ENCODE measurements at places on chromosomes 2 and 18.
A peak's percentile ranks its signal among the peaks of the same experiment; 100 is the strongest.

DNA sequence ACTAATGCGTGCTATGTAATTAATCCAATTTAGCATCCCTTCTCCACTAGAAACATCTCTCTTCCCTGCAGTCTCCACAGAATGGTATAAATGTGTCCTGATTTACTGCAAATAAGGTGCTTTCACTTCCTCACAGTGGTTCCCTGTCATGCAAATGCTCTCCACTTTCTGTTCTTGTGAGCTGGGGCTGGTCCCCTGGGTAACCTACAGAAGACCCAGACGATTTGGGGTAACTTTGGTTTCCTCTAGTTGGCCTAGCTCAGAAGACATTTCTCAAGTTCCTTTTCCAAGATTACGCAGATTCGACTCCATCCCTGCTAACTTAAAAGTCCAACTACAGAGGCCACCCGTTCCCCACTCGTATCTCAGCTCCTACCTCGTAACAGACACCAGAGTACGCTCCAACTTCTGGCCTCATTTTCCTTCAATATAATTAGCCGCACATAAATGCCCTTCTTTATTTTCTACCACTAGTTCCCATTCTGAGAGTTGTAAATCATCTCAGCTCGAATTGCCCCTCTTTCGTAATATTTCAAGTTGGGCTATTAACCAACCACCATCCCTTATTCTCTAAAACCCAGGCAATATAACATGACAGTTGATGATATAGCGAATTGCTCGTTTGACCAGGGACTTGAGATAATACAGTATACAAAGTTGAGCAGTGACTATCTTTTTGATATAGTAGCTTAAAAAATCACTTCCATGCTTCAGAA is 28.8 kb upstream of the NEDD4L start:
- no peak for DNase-seq

- DNase-seq: no peak
These were observed 36.8 kb downstream of the COX7A2L start for GRCh38 chr2:42324244-42324643.

DNA sequence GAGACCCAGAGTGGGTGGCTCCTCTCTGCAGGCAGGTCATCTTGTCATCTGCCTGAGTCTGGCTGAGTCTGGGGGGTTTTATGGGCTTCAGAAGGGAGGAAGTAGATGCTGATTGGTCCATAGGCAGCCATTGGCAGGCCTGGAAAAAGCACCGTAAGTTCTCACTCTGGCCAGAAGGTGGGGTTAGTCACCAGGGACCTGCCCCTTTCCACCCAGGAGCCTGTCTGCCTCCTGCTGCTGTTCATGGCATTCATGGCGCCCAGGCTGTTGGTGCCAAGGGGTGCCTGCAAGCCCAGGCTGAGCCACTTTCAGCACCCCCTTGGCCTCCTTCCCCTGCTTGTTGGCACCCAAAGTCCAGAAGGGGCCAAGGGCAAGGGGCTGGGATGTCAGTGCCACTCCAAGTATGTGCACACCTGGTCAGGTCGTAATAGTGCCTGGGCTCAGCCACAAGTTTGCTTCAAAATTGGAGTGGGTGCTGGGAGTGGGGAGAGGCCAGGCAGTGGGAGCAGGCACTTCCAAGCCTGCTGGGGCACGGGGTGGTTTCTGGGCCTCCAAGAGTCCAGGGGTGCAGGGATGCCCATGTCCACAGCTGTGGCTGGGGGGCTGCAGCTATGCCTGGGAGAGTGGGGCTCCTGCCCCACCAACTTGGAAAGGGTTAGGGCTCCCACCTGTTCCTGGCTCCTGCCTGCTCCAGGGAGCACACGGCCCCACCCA is 178.1 kb downstream of the FAM210A start:
- DNase-seq: no peak

- DNase-seq: no peak
These were observed 204.2 kb upstream of the CELF4 start for GRCh38 chr18:37769826-37770225.

DNA sequence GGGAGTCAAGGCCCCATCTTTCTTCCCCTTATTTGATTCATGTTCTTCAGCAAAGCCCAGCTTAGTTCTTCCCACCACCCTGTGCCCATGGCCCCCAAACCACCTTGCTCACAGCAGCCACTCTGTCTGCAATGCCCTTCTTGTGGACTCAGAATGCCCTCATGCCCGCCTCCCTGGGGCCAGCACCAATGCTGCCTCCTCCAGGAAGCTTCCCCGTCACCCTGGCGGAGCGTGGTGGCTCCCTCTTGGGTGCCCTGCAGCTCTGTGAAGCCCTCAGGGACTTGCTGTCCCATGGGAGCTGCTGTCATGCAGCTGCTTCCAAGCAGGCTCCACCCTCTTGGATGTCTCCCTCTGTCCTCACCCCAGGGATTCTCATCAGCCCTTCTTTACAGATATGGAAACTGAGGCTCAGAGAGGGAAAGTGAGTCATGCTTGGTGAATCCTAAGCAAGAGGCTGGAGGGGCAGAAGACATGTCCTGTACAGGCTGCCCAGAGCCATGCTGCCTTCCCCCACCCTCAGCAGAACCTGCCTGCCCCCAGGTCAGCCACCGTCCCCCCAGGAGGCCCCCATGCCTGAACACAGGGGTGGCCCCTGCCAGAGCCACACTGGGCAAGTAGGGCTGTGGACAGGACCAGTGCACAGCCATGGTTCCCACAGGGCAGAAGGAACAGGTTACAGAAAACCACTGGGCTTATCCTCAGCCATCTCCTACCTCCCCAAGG is 11.8 kb upstream of the DUSP2 start:
- no peak for DNase-seq

DNA sequence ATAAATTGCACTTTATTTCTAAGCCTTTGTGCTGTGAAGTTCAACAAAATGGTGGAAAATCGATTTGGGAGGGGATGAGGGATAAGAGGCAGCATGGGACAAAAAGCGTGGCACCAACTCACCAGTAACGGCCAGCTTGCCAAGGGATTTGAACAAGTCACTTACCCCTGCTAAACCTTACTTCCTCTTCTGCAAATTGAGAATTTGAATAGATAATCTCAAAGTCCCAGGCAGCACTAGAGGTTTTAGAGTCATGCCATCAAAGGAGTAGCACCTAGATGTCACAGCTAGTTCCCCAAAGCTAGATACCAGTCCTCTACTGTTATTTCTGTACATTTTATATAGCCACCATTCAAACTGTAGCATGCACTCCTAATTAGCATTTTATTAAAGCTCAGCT is 83.7 kb upstream of the VRK2 start:
- no peak for DNase-seq

DNA sequence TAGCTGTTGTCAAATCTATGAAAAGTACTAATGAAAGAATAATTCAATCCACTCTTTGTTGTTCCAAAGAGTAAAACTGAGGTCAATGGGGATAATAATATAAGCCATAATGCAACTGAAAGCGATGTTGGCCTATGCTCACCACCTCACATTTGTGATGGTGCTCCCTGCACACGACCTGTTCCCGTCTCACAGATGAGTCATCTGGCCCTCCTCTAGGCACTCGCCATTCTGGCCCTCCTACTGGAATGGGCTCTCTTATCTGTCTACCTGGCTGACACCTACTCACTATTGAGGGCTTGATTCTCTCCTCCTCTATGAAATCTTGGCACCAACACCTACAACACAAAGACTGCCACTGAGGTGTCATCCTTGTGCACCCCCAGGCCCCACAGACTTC is 585.9 kb upstream of the ID2 start:
- DNase-seq: no peak

DNA sequence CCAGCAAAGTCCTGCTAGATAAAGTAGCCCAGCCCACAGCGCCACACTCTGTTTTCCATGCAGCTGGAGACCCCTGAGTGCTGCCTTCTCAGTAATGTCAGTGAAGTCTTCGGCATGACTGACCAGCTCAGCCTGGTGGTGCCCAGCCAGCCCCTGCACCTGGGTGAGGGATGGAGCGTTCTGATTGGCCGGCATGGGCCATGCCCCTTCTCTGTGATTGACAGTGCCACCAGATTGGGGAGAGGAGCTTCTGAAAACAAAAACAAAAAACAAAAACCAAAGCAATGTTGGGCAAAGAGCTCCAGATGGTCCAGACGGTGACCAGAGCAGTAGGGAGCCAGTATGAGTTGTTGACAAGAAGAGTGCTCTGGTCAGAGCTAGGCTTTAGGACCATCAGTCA is 122.6 kb downstream of the DYSF start:
- no peak for DNase-seq

- no peak for DNase-seq
These were observed 3.0 kb downstream of the CNNM4 start for GRCh38 chr2:96763511-96764252.

- no peak for DNase-seq
These were observed 371.6 kb downstream of the TGIF1 start for GRCh38 chr18:3821524-3821923.

DNA sequence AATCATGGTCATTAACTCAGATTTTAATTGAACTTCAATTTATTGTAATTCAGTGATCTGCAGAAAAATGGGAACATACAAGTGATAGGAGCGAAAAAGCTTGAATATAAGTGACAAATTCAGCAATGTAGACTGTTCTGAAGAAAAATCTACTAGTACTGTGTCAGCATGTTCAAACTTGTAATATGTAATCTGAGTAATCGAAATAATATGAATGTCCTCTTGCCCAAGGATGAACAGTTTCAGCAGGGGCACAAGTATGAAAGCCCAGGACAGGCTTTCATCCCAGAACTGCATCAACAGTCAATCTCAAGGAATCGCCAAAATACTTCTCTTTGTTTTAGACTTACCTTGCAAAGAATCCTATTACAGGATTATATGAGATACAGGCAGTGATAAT is 1110.5 kb downstream of the LRP1B start:
- no peak for DNase-seq

GRCh38 chr2:217897091-217897715 is 105.6 kb downstream of the TNS1 start:
- DNase-seq: no peak

GRCh38 chr2:224195925-224196571 is 157.0 kb upstream of the SERPINE2 start:
- peak; percentile 81 for DNase-seq

- DNase-seq: no peak
These were observed 12.7 kb downstream of the ABI2 start for GRCh38 chr2:203340791-203341487.

DNA sequence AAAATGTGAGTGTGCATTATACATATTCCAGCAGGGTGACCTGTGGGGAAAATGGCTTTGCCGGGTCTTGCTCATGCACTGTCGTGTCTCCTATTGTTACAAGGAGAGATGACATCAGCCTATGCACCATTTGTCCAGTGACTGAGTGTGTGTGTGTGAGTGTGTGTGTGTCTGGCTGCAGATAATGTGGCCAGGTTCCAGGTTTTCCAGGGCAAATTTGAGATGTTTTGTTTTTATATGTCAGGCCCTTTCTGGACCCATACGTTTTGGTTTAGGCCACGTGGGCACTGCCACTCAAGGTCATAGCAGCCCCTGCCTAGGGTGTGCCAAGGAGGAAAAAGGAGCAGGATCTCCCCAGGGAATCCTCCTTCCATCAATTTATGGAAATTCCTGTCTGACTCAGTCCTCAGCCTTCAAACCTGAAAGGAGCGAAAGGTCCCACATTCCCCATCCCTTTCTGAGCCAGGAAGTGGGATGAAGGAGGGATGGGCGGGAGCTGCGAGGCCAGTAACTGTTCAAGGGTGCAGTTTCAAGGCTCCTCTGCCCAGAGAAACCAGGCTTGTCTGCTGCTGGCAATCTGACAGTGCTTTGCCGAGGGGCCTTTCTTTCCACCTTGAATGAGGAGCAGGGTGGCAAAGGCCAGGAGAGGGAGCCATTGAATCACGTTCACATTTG is 93.0 kb upstream of the SMAD2 start:
- peak; percentile 84 for DNase-seq

GRCh38 chr18:56711708-56712445 is 60.7 kb downstream of the WDR7 start:
- DNase-seq: no peak

DNA sequence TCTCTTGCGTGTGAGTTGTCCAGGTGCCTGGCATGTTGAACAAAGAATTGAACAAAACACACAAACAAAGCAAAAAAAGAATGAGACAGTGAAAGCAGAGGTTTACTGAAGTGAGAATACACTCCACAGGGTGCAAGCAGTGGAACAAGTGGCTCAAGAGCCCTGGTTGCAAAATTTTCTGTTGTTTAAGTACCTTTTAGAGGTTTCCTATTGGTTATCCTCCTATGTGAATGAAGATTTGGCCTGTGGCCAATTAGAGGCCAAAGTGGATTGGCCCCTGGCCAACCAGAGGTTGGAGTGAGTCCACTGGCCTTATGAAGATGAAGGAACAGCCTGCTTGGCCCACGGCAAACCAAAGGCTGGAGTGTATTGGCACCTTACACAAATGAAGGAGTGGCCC is 1188.5 kb upstream of the NRXN1 start:
- DNase-seq: peak; percentile 16

- DNase-seq: no peak
These were observed 34.3 kb downstream of the CIB4 start for GRCh38 chr2:26606847-26607190.

DNA sequence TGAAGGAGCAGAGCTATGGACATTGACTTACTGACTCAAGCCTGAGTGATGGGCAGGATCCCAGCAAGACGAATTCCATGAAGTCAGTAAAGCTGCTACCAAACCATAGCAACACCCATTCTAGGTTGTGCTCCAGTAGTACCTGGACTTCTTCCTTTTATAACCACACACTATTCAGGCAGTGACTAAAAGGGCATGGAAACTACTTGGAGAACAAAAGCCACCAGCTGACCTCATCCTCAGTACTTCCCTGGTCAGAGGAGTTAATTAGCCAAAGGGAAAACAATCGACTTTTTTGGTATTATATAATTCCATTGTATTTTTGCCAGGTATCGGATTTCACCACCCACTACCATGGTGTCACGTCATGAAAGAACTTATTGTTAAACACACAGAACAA is 237.1 kb downstream of the TTC32 start:
- DNase-seq: no peak

- peak; percentile 57 for DNase-seq
These were observed 182.4 kb downstream of the ALPK2 start for GRCh38 chr18:58446391-58447060.

- DNase-seq: no peak
These were observed 30.7 kb downstream of the PTRHD1 start for GRCh38 chr2:24762518-24762917.

DNA sequence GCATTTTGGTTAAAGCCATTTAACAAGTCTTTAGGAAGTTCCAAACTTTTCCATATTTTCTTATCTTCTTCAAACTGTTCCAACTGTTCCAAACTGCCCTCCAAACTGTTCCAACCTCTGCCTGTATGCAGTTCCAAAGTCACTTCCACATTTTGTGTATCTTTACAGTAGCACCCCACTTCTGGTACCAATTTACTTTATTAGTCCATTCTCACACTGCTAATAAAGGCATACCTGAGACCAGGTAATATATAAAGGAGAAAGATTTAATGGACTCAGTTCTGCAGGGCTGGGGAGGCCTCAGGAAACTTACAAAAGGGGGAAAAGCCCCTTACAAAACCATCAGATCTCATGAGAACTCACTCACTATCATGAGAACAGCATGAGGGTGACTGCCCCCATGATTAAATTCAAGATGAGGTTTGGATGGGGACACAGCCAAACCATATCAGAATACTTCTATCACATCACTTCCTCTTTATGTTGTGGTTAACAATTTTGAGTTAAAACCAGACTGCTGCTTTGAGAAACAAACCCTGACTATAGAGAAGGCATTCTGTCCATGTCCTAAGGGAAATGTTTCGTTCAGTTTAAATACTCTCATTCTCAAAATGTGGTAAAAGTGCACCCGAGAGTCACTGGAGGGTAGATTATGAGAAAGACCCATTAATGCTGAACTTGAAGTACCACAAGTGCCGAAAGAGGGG is 11.0 kb downstream of the IL18R1 start:
- no peak for DNase-seq

All from tongue (tissue), 3 donors.